ENCODE measurements at places on chromosomes 2 and 18.

GRCh38 chr2:219706823-219707281, 79.4 kb downstream of the SLC4A3 start:
- DNase-seq: no peak

GRCh38 chr2:62398356-62398755, 107.6 kb downstream of the TMEM17 start:
- no peak for DNase-seq

DNA sequence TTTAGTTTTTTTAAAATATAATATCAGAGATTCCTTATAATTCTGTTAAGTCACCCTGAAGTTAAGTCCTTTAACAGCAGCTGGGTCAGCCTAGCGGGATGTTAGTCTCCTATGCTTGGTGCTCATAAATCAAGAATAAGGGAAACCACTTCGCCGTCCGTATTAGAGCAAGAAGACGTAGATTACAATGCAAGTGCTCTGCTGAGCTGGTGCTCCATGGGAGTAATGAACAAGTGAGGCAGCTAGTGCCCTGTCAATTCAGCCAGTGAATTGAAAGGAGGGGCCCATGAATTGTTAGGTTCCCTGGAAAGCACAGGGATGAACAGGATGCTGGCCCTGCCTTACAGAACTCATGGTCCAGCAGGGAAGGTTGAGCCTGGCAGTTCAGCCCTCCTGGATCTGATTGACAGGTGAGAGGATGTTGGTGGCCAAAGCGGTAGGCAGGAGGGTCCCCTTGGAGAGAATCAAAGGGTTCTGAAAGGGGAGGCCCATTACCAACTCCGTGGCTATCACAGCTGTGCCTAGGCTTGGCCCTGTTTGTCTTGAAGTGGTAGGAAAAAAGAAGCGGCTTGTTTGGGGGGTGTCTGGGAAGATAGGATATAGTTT, 30.8 kb downstream of the PLB1 start:
- no peak for DNase-seq

- DNase-seq: no peak
Observed at GRCh38 chr2:202695166-202695565, 60.4 kb downstream of the FAM117B start.

DNA sequence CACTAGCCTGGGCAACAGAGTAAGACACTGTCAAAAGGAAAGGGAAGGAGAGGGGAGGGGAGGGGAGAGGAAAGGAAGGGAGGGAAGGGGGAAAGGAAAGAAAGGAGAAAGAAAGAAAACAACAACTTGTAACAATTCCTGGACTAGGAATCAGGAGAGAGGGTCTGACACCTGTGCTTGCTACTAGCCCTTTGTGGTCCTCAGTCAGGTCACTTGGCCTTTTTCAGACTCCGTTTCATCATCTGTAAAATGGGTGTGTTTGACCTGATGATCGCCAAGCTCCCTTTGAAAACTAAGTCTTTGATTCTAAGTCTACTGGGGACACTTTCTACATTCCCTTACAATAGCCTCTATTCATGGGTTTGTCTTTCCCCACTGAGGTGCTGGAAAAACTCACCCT, 11.4 kb upstream of the ATP8B1 start:
- no peak for DNase-seq

GRCh38 chr18:62328586-62329525, 3.7 kb downstream of the TNFRSF11A start:
- no peak for DNase-seq

GRCh38 chr18:57687970-57688369, 66.3 kb upstream of the NARS1 start:
- DNase-seq: no peak
